PC-9 (cell line): ENCODE measurements at places on chromosomes 6 and 20. TPM values are rescaled to one million over a fixed set of nuclear protein-coding genes. Genes with fewer than 3 reads are reported as not detected.

CRISP3 gene
- 0.48 and 0.79 TPM in 2 replicates for total RNA-seq

DNA sequence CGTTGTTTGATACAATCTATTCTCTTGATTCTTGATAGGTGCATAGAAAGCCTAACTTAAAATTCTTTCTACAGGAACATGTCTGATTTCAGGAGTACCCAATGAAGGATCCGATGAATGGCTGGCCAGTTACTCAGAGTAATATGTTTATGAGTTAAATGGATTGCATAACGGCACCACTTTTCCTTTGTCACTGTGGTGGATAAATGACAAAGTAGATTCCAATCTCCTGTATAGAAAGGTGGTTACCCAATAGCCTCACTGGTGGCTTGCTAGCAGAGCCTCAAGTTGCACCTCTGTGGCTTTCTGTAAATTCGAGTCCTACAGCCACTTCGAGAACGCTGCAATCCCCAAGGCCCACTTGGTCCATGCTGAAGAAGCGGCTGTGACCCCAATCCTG, 28.4 kb downstream of the LHFPL5 start:
- peak overlapping the region; percentile 88 for H3K27ac ChIP-seq
- peaks cover 35% of the 10 kb centered on the region for H3K4me1 ChIP-seq
- H3K4me3 ChIP-seq, result no peak overlapping the region
- no peaks in the 10 kb centered on the region for H3K27me3 ChIP-seq

GRCh38 chr20:52295556-52295955, 104.0 kb upstream of the ZFP64 start:
- peaks cover 50% of the 10 kb centered on the region; the same call in 1 of the 2 replicates for H3K27me3 ChIP-seq
- no peak overlapping the region for H3K4me3 ChIP-seq
- no peak for DNase-seq
- no peaks in the 10 kb centered on the region for H3K4me1 ChIP-seq
- no peaks in the 10 kb centered on the region for H3K36me3 ChIP-seq

DNA sequence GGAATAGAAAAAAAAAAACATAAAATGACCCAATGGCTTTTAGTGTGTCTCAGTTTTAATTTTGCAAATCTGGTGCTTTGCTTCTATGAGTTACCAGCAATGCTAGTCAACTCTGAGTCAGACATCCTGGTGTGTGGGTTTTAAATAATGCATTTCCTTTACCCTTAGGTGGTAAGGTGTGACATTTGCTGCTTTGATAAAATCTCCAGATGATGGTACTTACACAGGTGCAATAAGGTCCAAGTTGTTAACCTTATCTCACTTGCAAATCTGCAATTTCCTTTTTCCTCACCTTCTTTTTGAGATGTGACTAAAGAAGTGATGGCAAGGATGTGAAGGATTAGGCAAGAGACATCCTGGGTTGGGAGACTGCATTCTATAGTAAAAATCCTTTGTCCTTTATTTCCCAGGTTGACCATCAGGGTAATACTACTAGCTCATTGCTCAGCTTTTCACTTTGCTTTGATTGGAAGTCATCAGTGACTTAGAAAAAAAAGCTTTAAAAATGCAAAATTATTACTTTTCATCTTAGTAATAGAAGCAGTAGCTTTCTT, 818.5 kb upstream of the FLRT3 start:
- no peak overlapping the region for H3K4me3 ChIP-seq
- no peaks in the 10 kb centered on the region for H3K27me3 ChIP-seq
- peaks cover 12% of the 10 kb centered on the region for H3K4me1 ChIP-seq
- DNase-seq, result peak; percentile 0
- H3K27ac ChIP-seq, result peak overlapping the region; percentile 59

DNA sequence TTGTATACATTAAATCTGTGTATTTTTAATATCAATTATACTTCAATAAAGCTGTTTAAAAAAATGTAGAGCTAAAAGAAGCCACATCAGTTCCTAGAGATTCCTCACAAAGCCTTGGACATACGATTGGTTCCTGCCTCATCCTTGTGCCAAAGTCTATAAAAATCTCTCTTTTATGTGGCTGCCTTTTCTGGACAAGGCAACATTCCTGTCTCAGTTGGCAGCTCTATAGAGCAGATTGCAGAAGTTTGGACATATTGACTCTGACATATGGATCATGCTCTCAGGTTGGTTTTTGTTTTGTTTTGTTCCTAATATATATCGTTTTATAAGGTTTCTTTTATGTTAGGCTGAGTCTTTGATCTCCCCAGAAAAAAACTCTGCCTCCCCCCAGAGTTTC, 148.9 kb downstream of the MAFB start:
- no peak overlapping the region for H3K27ac ChIP-seq
- peak; percentile 9 for DNase-seq
- H3K4me1 ChIP-seq, result no peaks in the 10 kb centered on the region
- H3K4me3 ChIP-seq, result no peak overlapping the region
- H3K27me3 ChIP-seq, result 0 out of 2 replicates have a peak, but pooled peaks cover 4% of the 10 kb centered on the region
- no peaks in the 10 kb centered on the region for H3K36me3 ChIP-seq

DNA sequence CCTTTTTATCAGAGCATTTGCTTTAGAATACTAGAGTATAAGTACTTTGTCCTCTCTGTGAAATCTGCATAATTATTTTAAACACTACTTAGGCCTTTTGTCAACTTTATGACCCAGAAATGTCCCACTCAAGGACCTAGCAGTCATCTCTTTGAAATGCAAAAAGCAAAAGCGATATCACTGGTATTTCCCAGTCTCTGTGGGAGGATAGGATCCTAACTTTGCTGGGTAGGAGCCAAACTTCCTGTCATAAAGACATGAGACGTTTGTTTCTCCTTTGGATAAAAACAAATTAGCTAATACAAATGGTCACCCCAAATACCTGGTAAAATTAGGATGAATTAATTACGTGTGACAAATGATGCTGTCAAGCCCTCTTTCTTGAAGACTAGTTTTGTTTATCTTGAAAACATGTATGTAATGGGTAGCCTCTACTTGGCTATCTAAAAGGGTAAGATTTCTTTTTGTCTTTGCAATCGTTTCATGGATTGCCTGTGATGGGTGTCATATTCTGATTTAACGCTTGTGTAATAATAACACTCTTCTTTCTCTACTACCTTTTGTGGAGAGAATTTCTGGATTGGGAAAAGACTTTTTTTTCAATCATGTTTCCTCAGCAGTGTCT, 36.2 kb downstream of the DCDC2 start:
- no peak for DNase-seq
- no peaks in the 10 kb centered on the region for H3K27me3 ChIP-seq
- H3K36me3 ChIP-seq, result no peaks in the 10 kb centered on the region
- H3K4me1 ChIP-seq, result peaks cover 28% of the 10 kb centered on the region
- no peak overlapping the region for H3K27ac ChIP-seq
- H3K4me3 ChIP-seq, result no peak overlapping the region

DNA sequence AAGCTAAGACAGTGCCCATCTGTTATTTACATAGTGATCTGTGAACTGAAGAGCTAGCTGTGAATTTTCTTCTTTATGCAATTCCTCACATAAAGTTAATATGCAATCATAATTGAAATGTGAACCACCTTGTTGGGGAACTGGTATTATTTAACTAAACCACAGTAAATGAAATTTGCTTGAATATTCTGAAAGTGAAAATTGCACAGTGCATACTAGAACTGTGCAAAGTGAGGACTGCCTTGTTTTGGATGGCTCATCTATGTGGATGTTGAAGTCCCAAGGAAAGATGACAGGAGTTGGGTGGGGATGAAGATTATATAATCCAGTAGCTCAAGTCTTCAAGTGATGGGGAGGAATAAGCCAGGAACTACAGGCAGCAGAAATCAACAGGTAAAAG, 5.7 kb upstream of the PHF10 start:
- no peak overlapping the region for H3K4me3 ChIP-seq
- H3K4me1 ChIP-seq, result peaks cover 8% of the 10 kb centered on the region
- H3K36me3 ChIP-seq, result no peaks in the 10 kb centered on the region
- H3K27me3 ChIP-seq, result no peaks in the 10 kb centered on the region; the same call in 1 of the 2 replicates
- no peak for DNase-seq

DNA sequence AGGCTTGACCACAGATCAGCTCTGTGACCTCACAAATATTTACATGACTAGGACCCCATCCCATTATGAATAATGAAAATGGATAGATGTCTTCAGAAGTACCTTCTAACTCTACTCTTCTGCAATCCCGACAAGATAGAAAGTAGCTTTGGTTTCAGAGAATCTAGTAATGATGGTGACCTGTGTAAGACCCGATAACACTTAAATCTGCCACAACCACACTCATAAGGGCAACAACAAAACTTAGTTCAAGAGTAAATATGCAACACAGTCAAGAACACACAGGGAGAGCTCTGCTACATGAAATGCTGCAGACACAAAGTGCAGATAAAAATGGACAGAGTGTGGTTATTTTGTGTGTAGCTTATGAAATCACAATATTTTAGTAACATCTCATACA, 9.6 kb downstream of the CHD6 start:
- H3K27me3 ChIP-seq, result no peaks in the 10 kb centered on the region
- H3K4me3 ChIP-seq, result no peak overlapping the region
- H3K36me3 ChIP-seq, result no peaks in the 10 kb centered on the region

DNA sequence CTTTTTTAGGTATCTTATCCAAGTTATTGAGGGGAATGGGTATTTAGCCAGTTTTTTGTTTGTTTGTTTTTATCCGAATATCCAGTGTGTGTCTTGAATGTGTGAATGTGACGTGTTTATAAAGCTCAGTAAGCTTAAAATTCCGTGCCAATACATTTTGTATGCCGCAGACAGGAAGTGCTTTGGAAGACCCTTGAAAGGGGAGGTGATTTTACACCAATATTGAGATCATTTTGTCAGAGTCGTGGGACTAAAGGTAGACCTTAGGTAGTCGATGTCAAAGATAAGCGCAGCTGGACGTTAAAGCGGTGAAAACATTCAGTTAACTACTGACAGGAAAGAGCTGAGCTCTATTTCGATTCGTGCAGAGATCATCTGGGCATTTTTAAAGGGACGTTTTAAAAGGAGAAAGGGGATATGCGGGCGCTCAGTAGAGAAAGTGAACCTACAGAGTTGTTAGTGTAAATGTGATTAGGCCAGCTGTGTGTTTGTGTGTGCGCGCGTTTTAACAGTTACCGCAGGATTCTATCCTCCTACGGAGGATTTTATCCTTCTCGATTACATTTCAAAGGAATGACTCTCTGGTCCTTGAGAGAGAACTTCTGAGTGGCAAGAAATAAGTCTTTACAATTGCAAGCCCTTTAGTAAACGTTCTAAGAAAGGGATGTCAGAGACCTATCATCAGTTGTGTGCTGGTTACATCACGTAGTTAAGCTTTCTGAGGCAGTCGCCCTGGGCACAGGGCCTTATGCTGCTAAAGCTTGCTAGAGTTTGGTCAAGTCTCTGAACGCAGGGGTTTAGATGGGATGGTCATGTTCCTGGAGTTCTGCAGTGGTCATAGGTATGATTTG, 625 bp upstream of the ECHDC1 start:
- H3K4me1 ChIP-seq, result peaks cover 75% of the 10 kb centered on the region
- H3K36me3 ChIP-seq, result no peaks in the 10 kb centered on the region
- peak overlapping the region; percentile 77 for H3K27ac ChIP-seq
- no peak for DNase-seq
- H3K4me3 ChIP-seq, result peak overlapping the region; percentile 90

DNA sequence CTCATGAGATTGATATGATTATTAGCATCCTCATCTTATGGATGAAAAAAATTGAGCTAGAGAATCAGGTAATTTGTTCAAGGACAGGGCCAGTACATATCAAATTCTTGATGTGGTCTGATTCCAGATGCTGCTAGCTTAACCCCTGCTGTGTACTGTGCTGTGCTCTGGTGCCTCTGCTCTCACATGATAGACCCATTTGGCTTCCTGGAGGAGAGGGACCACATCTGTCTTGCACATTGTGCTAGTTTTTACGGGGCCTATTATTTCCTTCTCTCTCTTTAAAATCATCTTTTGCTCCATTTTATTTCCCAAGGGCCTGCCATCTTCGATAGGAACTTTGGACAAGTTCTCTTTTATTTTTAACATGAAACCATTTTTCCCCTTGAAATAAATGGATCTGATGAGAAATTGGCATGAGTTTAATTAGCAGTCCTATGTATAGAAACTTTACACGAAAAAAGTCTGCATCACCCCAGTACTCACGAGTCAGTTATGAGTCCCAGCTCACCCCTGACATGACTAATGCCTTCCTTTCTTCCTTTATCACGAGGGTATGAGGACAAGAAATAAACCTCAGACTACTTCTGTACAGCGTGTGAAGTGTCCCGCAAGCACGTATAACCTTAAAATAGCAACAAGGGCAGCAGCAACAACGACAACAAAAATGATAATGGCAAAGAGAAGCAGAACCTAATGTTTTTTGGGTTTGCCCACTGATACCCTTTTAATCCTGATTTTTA, 26.5 kb downstream of the CD109 start:
- H3K27ac ChIP-seq, result no peak overlapping the region
- H3K36me3 ChIP-seq, result no peaks in the 10 kb centered on the region
- no peaks in the 10 kb centered on the region for H3K4me1 ChIP-seq
- no peak for DNase-seq
- H3K4me3 ChIP-seq, result no peak overlapping the region

DNA sequence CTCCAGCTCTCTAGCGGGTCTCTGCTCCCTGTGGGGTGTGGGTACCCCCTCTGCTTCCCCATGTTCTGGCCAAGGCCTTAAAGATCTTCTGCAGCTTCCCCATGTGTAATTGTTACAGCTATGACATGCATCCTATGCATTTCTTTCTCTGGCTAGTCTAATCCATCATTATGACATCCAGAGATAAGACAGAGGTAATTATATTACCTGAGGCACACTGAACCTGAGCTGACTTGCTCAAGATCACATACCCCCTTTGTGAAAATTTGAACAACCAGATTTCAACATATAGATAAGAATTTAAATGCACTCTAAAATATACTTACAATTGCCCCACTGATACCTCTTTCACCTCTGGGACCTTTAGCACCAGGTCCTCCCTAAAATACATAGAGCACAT, 102.4 kb downstream of the COL12A1 start:
- peaks cover 8% of the 10 kb centered on the region; the same call in 1 of the 2 replicates for H3K36me3 ChIP-seq
- H3K4me1 ChIP-seq, result peaks cover 55% of the 10 kb centered on the region
- H3K27ac ChIP-seq, result peak overlapping the region; percentile 43
- H3K27me3 ChIP-seq, result no peaks in the 10 kb centered on the region

DNA sequence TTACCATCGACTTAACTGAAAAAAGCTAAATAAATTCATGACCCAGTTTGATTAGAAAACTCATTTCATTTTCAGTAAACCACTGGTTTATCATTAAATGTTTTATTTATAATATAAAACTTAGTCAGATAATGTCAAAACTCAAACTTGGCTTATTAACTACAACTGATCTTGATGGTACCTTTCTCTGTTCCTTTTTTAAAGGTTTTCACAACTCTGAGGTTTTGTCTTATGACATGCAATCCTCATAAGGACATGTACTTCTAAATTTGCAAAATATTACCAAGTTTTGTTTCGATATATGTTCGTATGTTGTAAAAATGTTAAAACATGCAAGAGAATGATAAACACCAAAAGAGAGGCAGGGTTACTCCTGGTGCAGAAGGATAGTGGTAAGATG, 82.5 kb upstream of the PDE10A start:
- no peak overlapping the region for H3K27ac ChIP-seq
- H3K4me1 ChIP-seq, result no peaks in the 10 kb centered on the region
- H3K27me3 ChIP-seq, result peaks cover 54% of the 10 kb centered on the region
- no peaks in the 10 kb centered on the region for H3K36me3 ChIP-seq
